Fibroblast of skin of right biceps (primary cell): ENCODE measurements at places on chromosomes 12 and 14.

DNA sequence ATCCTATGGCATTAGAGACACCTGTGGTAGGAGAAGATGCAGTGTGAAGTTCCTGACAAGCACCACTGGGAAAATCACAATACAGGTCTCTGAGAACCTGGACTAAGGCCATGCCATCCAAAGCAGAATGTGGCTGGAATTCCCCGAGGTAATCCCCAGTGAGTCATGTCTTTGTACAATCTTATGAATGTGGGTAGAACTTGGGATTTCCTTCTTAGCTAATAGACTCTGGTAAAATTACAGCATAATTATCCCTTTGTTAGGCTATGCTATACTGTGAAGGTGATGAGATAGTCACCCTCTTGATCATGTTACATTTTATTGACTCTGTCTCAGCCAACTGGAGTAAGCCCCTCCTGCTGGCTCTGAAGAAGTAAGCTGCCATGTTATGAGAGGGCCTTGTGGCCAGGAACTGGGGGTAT is 224.3 kb upstream of the DCN start:
- peak; percentile 10 for DNase-seq

DNA sequence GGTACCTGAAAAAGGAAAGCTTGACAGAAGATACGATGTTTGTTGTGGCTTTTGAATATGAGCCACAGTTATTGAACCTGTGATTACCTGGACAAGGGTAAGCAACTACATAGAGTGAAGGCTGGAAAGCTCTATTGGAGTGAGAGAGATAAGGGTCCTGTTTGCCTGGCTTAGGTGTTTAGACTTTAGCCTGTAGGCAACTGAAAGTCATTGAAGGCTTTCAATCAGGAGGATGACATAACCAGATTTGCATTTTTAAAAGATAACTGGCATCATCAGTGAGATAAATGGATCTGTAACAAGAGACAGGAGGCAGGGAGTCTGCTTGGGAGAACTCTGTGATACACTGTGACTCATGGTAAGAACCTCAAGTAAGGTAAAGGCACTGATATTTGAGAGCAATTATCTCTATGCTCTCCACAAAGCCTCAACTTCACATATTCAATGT is 128.9 kb upstream of the SOX5 start:
- no peak for DNase-seq

- peak; percentile 41 for DNase-seq
Observed at GRCh38 chr12:53726946-53727309, 324 bp downstream of the CALCOCO1 start.

DNA sequence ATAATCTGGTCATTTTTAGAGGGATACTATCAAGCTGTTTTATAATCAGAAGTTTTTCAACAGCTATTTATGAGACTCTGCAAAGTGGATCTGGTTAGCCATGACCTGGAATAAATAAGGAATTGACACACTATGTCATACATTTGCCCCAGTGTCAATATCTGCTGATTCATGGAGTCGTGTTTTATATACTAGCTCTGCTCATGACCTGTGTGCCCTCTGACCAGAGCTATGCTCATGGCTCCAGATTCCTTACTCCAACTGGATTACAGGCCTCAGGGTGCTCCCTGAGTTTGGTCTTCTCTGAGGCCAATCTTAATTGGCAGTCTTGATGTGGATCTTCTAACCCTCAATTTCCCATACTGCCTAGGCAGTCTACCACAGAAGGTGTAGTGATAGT is 141.1 kb downstream of the FOXA1 start:
- DNase-seq: no peak

GRCh38 chr12:57229046-57229633 is 371 bp upstream of the SHMT2 start:
- no peak for DNase-seq

DNA sequence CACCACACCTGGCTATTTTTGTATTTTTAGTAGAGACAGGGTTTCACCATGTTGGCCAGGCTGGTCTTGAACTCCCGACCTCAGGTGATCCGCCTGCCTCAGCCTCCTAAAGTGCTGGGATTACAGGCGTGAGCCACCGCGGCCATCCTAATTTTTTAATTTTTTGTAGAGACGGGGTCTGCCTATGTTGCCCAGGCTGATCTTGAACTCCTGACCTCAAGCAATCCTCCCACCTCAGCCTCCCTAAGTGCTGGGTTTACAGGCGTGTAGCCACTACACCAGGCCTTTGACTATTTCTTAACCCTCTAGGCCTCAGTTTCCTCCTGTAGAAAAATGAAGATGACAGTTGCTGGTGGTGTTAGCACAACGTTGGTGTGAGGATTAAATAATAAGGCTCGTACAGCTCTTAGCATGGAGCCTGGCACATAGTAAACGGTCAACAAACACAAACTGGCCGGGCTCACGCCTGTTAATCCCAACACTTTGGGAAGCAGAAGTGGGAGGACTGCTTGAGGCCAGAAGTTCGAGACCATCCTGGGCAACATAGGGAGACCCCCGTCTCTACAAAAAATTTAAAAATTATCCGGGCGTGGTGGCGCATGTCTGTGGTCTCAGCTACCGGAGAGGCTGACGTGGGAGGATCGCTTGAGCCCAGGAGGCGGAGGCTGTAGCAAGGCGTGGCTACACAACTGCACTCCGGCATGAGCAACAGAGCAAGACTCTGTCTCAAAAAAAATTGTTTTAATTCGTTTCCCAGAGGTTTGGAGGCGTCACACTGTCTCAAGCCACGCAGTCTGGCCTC is 979 bp downstream of the DDX54 start:
- no peak for DNase-seq

DNA sequence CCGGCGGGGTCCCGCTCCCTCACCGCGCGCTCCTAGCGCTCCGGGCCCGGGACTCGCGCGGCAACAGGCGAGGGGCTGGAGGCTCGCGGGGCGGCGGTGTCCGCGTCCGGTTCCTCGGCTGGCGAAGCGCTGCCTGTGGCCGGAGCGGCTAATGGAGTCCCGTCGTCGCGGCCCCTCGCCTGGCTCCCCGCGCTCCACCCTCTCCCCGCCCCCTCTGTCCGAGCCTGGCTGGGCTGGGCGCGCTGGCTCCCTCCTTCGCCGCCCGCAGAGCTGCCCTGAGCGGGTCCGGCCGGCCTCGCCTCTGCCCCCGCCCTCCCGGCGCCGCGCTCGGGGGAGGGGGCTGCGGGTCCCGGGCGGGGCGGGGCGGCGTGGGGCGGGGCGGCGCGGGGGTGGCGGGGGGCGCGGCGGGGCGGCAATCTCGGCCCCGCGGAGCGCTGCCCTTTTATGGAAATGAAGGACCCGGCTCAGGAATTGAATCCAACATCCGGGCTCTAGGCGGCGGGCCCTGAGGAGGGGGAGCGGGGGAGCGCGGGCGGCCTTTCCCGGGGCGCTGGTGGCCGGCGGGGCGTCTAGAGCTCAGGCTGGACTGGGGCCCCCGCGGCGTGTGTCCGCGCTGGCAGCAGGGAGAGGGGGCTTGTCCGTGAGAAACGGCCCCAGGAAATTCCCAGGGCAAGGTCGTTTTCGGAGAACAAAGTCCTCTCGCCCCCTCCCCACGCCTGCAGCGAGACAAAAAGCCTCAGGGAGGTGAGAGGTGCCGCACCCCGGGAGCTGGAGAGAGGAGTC is at the start of gene FERMT2:
TSS of gene FERMT2 (minus strand) at position 153 of the 783 bp plus-strand sequence. CDS start 482 bp downstream, outside the sequence.
- DNase-seq: peak; percentile 93

GRCh38 chr12:61525331-61525730 is 734.9 kb upstream of the USP15 start:
- DNase-seq: no peak

- DNase-seq: peak; percentile 44
Observed at GRCh38 chr12:47356129-47356700, 276.5 kb upstream of the AMIGO2 start.

DNA sequence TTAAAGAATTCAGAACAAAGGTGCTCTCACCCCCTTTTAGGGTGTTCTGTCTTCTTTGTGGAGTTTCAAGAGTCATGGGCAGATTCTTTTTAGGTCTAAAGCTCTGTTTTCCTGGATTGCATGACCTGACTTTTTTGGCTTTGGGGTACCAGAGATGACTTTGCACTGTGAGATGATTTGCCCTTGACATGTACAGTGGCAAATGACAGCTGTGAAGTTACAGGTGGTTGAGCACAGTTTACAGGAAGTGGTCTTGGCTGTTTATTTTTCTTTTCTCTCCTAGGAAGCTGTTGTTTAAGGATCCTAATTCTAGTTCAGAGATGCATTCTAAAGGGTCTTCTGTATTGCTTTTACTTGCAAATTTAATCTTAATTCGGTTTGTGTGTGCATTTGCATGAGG is 83.8 kb upstream of the METAP2 start:
- no peak for DNase-seq

DNA sequence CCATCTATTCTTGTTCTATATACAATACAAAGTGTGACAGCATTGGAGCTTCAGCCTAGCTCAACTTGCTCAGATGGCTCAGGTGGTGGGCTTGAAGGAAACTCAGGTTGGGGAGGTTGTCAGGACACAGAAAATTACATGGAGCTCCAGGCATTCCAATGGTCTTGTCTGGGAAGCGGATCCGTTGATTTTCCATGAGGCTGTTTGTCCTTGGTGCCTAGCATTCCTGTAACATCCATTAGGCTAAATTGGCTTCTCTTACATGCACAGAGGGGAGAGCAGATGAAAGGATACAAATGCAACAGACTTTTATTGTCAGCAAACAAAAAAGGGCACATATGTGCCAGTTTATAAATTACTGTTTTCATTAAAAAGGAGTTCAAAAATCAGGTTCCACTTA is 75.5 kb upstream of the OTX2 start:
- no peak for DNase-seq

- DNase-seq: no peak
Observed at GRCh38 chr12:68888243-68888642, 44.7 kb downstream of the CPM start.

DNA sequence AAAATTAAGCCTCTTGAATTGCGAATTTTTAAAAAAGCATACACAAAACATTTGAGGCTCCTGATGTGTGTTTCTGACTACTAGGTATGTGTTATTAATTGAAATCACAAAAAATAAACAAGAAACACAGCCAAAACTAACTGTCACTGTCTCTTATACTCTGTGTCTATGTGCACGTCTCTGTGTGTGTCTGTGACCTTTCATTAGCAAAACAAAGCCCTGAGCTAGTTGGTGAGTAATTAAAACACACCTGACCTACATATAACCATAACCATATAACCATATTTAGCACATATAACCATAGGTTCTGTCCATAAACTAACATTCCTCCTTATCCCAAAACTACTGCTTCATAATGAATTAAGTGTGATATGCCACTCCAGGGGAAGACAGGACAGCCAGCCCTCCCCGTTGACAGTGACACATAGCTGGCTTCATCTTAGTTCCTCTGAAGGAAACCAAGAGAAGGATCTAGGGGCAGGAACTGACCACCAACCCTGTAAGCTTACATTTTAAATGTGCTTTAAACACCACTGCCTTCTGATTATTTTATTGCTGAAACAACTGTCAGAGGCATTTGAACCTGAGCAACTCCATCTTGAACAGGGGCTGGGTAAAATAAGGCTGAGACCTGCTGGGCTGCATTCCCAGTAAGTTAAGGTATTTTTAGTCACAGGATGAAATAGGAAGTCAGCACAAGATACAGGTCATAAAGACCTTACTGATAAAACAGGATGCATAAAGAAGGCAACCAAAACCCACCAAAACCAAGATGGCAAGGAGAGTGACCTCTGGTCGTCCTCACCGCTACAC is 106.7 kb downstream of the PPP2R5E start:
- DNase-seq: no peak

DNA sequence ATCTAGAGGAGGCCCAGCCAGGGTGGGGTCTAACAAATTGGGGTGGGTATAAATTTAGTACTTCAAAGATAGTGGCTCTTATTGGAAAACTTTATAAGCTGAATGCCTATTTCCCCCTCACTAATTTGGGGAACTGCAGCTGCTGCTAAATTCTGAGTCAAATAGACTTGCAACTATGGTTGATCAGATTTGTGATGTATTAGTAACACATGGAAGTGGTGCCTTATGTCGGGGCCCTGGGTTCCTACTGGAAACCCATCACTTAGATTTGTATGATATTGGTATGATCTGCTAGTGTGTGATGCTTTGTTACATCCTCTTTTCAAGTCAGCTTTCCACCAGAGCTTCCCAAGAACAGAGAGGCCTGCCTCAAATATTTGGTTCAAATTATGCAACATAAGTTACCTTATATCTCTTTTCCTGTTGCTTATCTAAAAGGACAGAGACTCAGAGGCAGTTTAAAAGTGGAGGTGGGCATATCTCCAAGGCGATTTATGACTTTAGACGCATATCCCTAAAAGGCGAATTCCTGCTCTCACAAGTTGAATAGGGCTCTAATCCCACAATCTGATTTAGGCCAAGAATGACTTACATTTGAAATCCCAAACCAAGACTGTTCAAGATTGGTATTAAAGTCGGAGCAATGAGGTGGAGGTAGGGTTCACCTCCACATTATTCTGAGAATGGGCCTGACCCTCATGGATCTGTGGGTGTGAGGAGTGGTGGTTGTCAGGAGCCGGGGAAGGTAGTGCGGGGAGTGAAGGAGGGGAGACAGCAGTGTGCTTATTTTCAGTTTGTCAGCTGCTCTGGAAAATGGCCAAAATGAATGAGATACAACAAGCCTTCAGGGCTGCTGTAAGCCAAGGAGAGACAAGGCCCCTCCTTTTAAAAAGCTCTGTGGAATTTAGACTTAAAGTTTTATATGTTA is 425.8 kb downstream of the RAD51B start:
- peak; percentile 50 for DNase-seq

- peak; percentile 67 for DNase-seq
Observed at GRCh38 chr12:76588881-76589565, 29.5 kb upstream of the OSBPL8 start.

DNA sequence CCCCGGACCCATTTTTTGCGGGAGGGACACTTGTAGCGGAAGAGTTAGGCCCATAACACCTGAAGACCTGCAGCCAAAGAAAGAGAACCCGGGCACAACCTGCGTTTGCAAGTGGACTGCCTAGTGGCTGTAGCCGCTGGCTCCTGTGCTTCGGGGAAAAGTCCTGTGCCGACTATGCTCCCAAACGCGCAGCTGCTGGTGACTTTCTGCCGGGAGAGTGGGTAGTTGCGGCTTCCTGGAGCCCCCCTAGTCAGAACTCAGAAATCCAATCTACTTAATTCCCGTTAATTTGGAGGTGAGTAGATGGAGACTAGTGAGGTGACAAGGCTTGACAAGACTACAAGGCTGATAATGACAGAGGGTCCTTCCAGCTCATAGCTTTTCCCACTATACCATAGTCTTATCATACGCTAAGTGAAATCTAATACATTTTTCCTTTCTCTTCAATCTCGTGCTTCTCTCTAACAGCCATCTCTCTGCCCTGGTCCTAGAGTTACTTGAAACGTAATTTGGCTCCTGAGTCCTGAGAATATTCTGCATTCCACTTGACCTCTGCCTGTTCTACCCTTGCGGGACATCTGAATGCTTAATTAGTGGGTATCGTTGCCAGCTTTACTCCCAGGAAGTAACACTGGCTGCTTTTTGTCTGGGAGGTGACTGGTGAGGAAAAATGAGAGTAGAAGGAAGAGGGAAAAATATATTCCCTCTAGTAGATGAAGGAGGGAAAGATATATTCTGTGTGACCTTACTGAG is 556 bp downstream of the MTHFD1 start:
- DNase-seq: peak; percentile 30

GRCh38 chr14:101474563-101475455 is 86.5 kb upstream of the DIO3 start:
- DNase-seq: no peak
